Heart left ventricle (tissue), 16 donors: ENCODE measurements at places on chromosomes 6 and 20. TPM values are rescaled to one million over a fixed set of nuclear protein-coding genes. Genes with fewer than 3 reads are reported as not detected.

HSPA1L gene
- 0.95 TPM for polyA plus RNA-seq

NNAT gene
- polyA plus RNA-seq: 0.23 TPM

ADGRF4 gene
- not detected for polyA plus RNA-seq

GABRR1 gene
- polyA plus RNA-seq: not detected

BCLAF1 gene
- 11.7 TPM for polyA plus RNA-seq

GPR63 gene
- polyA plus RNA-seq: 0.14 TPM

CDH4 gene
- 0.07 TPM for polyA plus RNA-seq

EPPIN gene
- polyA plus RNA-seq: not detected

RREB1 gene
- 9.1 TPM for polyA plus RNA-seq

CYP39A1 gene
- 2.9 TPM for polyA plus RNA-seq

ZBTB12 gene
- polyA plus RNA-seq: 2.8 TPM

CCDC170 gene
- 0.07 TPM for polyA plus RNA-seq

PRSS35 gene
- polyA plus RNA-seq: 0.15 TPM

PRDM13 gene
- not detected for polyA plus RNA-seq

UNC5CL gene
- 0.65 TPM for polyA plus RNA-seq

MOG gene
- 2.9 TPM for polyA plus RNA-seq

GPLD1 gene
- polyA plus RNA-seq: 0.34 TPM

CALHM4 gene
- polyA plus RNA-seq: 0.10 TPM

BNIP5 gene
- not detected for polyA plus RNA-seq

LPIN3 gene
- polyA plus RNA-seq: 12.8 TPM

FOXP4 gene
- polyA plus RNA-seq: 10.9 TPM

TINAG gene
- polyA plus RNA-seq: 0.15 TPM

BTNL2 gene
- not detected for polyA plus RNA-seq

SCRT2 gene
- polyA plus RNA-seq: not detected

CENPB gene
- polyA plus RNA-seq: 77.1 TPM

ETV7 gene
- polyA plus RNA-seq: 0.30 TPM

BMP2 gene
- polyA plus RNA-seq: 1.1 TPM

C20orf202 gene
- 0.21 TPM for polyA plus RNA-seq

APOM gene
- polyA plus RNA-seq: 2.4 TPM

MATN4 gene
- polyA plus RNA-seq: not detected

OTOR gene
- polyA plus RNA-seq: not detected

OPRM1 gene
- polyA plus RNA-seq: not detected

HLA-DMA gene
- polyA plus RNA-seq: 20.4 TPM

LY86 gene
- 0.23 TPM for polyA plus RNA-seq

CASS4 gene
- polyA plus RNA-seq: 0.47 TPM

CD93 gene
- polyA plus RNA-seq: 9.2 TPM

TSPO2 gene
- not detected for polyA plus RNA-seq

KIF25 gene
- 0.12 TPM for polyA plus RNA-seq

MED23 gene
- polyA plus RNA-seq: 7.7 TPM

TMC2 gene
- polyA plus RNA-seq: not detected

HLA-DRB5 gene
- 2.7 TPM for polyA plus RNA-seq

CCR6 gene
- not detected for polyA plus RNA-seq

EYS gene
- polyA plus RNA-seq: not detected

DZANK1 gene
- 0.72 TPM for polyA plus RNA-seq

RANBP9 gene
- polyA plus RNA-seq: 25.8 TPM

SPINT3 gene
- polyA plus RNA-seq: not detected

RAET1L gene
- not detected for polyA plus RNA-seq

SPATS1 gene
- not detected for polyA plus RNA-seq

SYCP2L gene
- 0.50 TPM for polyA plus RNA-seq

CDSN gene
- not detected for polyA plus RNA-seq

ERVFRD-1 gene
- polyA plus RNA-seq: 0.08 TPM

HACE1 gene
- 5.4 TPM for polyA plus RNA-seq

MCHR2 gene
- not detected for polyA plus RNA-seq

NRSN1 gene
- polyA plus RNA-seq: not detected

TRIM15 gene
- not detected for polyA plus RNA-seq

PLA2G7 gene
- 0.26 TPM for polyA plus RNA-seq

CLPSL2 gene
- polyA plus RNA-seq: not detected

TBX18 gene
- polyA plus RNA-seq: 2.1 TPM
